Thyroid gland (tissue), 4 donors: ENCODE measurements at places on chromosomes 5 and 9.
A peak's percentile ranks its signal among the peaks of the same experiment; 100 is the strongest.

DNA sequence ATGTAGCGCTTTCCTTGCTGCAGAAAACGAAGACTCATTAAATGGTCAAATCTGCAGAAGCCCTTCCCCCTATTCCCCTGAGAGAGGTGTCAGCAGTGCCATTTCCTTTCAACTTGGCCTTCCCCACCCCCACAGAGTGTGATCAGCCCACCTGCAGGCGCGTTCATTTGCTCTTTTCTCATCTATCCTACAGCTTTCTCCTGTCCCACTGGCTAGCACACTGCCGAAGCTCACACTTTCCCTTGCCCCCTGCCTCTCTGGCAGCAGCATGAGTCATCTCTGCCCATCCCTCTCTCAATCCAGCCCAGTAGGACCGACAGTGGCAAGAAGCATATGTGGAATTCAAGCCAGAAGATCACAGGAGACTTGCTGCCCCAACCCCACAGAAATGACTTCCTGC, 213.8 kb downstream of the FAM114A2 start:
- DNase-seq, result no peak

GRCh38 chr9:133162861-133163503, 732 bp downstream of the GBGT1 start:
- DNase-seq, result no peak

GRCh38 chr9:18891946-18892670, 140.9 kb downstream of the SAXO1 start:
- DNase-seq, result no peak

GRCh38 chr5:54206580-54207229, 103.7 kb downstream of the ARL15 start:
- no peak for DNase-seq

- DNase-seq, result no peak
Observed at GRCh38 chr5:121853850-121854249, 2.2 kb downstream of the FTMT start.

GRCh38 chr5:95148453-95148852, 136.4 kb downstream of the MCTP1 start:
- no peak for DNase-seq

GRCh38 chr9:131667576-131667975, 72.3 kb downstream of the RAPGEF1 start:
- DNase-seq, result no peak

- no peak for DNase-seq
Observed at GRCh38 chr9:16202221-16202620, 649.4 kb downstream of the CCDC171 start.

- peak; percentile 51 for DNase-seq
Observed at GRCh38 chr9:2231829-2232228, 216.7 kb downstream of the SMARCA2 start.

- DNase-seq, result no peak
Observed at GRCh38 chr9:92438900-92439526, 14.7 kb upstream of the OMD start.

DNA sequence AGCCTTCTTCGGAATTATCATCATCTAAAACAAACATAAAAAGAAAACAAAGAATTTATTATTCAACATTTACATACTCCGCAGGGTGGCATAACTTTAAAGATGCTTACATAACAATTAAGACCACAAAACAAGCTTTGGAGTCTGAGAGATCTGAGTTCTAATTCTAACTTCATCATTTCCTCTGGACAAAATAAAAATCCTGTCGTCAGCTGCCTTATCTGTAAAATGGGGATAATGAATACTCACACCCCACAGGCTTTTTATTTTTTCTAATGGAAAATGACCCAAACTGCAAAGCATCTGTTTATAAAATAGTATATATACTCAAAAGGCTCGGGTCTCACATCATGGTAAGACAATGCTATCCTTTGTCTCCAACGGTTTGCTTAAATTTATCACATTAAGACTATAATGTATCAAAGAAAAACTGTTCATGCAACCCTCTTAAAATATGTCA, 4.3 kb downstream of the ARRDC3 start:
- DNase-seq, result no peak

- DNase-seq, result no peak
Observed at GRCh38 chr9:15374825-15375224, 47.9 kb upstream of the SNAPC3 start.

- DNase-seq, result peak; percentile 54
Observed at GRCh38 chr5:125835293-125836172, 587.7 kb upstream of the GRAMD2B start.

DNA sequence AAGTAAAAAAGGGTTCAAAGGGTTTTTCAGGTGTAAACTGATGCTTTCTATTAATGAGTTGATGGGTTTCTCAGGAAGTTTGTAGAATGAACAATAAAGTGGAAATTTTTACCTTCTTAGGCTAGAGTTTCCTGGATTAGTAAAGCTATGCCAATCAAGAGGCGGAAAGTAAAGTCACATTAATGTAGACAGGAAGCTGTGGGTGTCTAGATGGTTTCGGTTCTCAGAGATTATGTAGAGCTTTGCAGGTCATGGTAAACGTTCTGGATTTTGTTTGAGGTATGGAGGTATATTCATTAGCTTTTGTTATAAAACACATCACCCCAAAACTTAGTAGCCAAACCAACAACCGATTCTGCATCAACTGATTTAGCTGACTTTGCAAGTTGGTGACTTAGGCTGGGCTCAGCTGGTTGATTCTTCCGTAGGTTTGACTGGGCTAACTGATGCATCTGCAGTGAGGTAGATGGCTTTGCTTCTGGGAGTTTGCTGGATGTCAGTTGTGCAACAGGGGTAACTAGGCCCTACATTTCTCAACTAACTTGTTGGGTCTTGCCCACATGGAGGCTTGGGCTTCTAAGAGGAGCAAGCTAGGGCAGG, 273.8 kb downstream of the MSX2 start:
- no peak for DNase-seq
